HFF-Myc (cell line): ENCODE measurements at places on chromosomes 7 and 10.

GRCh38 chr7:96238474-96238873 lies 83.4 kb downstream of the SLC25A13 start:
- no peak for DNase-seq

DNA sequence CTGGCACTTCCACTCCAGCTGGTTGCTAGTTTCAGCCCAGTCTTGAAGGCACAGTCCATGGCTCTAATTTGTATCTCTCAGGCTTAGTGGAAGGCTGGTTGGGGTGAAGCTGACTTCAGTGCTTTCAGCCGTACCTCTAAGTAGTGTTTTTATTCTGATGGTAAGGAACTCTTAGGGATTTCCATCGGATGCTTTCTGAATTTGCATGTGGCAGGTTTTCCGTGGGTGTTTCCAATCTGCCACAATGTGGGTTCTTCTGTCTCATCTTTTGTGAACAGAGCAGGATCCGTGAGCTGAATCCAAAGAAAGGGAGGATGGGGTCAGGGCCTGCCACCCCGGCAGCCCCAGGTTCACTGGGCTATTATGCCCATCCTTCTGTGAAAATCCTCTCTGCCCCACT lies 607.9 kb upstream of the MKI67 start:
- no peak for DNase-seq

DNA sequence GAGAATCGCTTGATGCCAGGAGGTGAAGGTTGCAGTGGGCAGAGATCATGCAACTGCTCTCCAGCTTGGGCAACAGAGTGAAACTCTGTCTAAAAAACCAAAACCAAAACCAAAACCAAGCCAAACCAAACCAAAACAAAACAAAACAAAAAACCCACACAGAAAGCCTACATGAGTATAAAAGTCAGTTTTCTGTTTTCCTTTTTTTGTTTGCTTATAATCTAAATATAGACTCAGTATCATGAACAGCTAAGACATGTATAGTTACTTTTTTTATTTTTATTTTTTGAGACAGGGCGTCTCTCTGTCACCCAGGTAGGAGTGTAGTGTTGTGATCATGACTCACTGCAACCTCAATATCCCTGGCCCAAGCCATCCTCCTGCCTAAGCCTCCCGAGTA lies 16.8 kb upstream of the MTPN start:
- no peak for DNase-seq

GRCh38 chr7:28466341-28466740 lies 54.0 kb downstream of the CREB5 start:
- no peak for DNase-seq

DNA sequence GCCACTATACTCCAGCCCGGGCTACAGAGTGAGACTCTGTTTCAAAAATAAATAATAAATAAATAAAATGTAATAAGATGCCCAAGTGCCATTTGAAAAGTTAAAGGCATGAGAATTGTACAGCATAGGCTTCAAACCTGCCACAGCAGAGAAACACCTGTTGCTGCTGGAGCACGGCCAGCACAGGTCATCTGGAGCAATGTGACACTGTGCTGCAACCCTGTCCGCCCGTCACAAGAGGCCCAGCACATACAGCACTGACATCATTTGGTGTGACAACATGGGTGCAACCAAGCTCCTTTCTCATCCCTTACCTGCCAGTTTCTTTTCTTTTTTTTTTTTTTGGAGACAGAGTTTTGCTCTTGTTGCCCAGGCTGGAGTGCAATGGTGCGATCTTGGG lies 1.3 kb downstream of the RFC2 start:
- DNase-seq = no peak
